ENCODE measurements at places on chromosomes 11 and 22. TPM values are rescaled to one million over a fixed set of nuclear protein-coding genes. Genes with fewer than 3 reads are reported as not detected.

DNA sequence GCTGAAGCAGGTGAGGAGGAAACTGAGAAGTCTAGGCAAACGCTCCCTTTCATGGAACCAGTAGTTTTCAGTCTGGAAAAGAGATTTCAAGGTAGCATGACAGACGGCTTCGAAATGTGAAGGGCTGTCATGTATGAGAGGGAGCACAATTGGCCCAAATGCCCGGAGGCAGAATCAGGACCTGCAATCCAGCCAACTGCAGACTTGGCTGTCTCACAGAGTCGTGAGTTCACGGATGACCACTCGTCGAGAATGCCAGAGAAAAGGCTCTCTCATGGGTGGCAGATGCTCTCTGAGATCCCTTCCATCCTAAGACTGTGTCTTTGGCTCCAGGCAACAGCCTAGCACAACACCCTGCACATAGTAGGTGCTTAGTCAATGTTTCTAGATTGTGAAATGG lies 134.8 kb downstream of the DSCAML1 start:
- no peak for DNase-seq

TRIM22 gene
- 167 TPM for total RNA-seq

MYO18B gene
- total RNA-seq, result 0.07 TPM

ISX gene
- not detected for total RNA-seq

- DNase-seq, result no peak
These were observed 15.9 kb downstream of the PICALM start for GRCh38 chr11:86052693-86053641.

DNA sequence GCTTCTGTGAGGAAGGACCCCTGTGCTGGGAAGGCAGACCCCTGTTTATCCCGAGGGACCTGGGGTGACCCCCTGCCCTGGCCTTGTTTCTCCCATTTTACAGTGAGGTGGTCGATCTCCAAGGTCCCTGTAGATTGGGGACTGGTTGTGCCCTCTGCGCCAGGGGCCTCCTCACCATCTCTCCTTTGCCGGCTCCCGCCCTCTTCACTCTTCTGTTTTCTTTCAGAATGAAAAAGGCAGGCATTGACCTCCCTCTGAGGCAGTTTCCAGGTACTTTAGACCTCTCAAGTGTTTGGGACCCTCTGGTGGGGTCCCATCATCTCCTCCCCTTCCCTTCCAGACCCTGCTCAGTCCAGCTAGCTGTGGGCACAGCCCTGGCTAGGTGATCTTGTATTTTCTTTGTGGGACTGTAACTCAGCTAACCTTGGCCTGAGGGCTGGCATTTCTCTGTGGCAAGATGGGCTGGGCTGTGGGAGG lies 1.5 kb downstream of the SERPINH1 start:
- no peak for DNase-seq

GRCh38 chr11:69140635-69141034 lies 15.1 kb upstream of the SMIM38 start:
- no peak for DNase-seq

ZNF70 gene
- total RNA-seq, result 10.3 TPM

- DNase-seq, result no peak
These were observed 41.8 kb upstream of the PRODH start for GRCh38 chr22:18977824-18978425.

CEND1 gene
- total RNA-seq, result 0.62 TPM

- no peak for DNase-seq
These were observed 531 bp downstream of the GRIK4 start for GRCh38 chr11:120511820-120512738.

- DNase-seq, result no peak
These were observed 487 bp upstream of the LIPT2 start for GRCh38 chr11:74493791-74494630.

SHANK2 gene
- total RNA-seq, result 6.4 TPM

ACTN3 gene
- not detected for total RNA-seq

- no peak for DNase-seq
These were observed 5.9 kb upstream of the OR52L1 start for GRCh38 chr11:5992604-5993251.

GRCh38 chr11:83544846-83545245 lies 258.7 kb upstream of the CCDC90B start:
- no peak for DNase-seq

ADM gene
- 78.7 TPM for total RNA-seq

GRCh38 chr11:61775606-61776554 lies 16.5 kb downstream of the TMEM258 start:
- no peak for DNase-seq
